ENCODE measurements at places on chromosomes 11 and 22. TPM values are rescaled to one million over a fixed set of nuclear protein-coding genes. Genes with fewer than 3 reads are reported as not detected.

Gene SCUBE1
- total RNA-seq, result 3.5 TPM

Gene ME3
- total RNA-seq, result 29.1 TPM

Gene RRAS2
- 81.4 TPM for total RNA-seq

Gene CAPN5
- 3.8 TPM for total RNA-seq

Gene TRIM49
- total RNA-seq, result not detected

Gene WBP2NL
- 1.3 TPM for total RNA-seq

Gene APOC3
- total RNA-seq, result not detected

Gene OR8U1
- not detected for total RNA-seq

Gene RTN4R
- total RNA-seq, result 8.6 TPM

Gene IRAG1
- 14.4 TPM for total RNA-seq

Gene MS4A15
- not detected for total RNA-seq

Gene OAF
- 39.8 TPM for total RNA-seq

Gene KLHL22
- total RNA-seq, result 50.9 TPM

Gene PRG2
- total RNA-seq, result 0.22 TPM

Gene ZP1
- total RNA-seq, result not detected

Gene GUCY1A2
- total RNA-seq, result 1.4 TPM

Gene ACCS
- total RNA-seq, result 23.2 TPM

Gene OR8D1
- total RNA-seq, result not detected

Gene ADAMTS15
- total RNA-seq, result 11.2 TPM

Gene FAM180B
- total RNA-seq, result 1.0 TPM
